Gastroesophageal sphincter (tissue), 4 donors: ENCODE measurements at places on chromosomes 11 and 22. TPM values are rescaled to one million over a fixed set of nuclear protein-coding genes. Genes with fewer than 3 reads are reported as not detected.

GRCh38 chr22:41023299-41023623 is 69.1 kb upstream of the EP300 start:
- no peak for ATAC-seq

DNA sequence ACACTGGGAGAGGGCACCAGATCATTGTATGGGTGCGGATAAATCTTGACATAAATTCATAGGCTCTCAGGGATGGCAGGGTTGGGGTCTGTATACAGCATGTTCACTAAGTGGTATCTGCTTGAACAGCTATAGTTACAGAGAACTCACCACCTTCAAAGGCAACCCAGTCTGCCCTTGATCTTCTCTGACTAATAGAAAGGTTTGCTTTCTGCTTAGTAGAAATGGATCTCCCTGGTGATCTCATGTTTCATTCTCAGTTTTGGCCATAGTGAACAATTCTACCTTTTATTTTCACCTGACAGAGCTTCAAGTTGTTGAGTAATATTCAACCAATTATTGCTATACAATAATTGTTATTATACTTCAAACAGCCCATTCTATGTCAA is 32.4 kb downstream of the CNTF start:
- no peak for ATAC-seq

Gene KRTAP5-2
- total RNA-seq: not detected

DNA sequence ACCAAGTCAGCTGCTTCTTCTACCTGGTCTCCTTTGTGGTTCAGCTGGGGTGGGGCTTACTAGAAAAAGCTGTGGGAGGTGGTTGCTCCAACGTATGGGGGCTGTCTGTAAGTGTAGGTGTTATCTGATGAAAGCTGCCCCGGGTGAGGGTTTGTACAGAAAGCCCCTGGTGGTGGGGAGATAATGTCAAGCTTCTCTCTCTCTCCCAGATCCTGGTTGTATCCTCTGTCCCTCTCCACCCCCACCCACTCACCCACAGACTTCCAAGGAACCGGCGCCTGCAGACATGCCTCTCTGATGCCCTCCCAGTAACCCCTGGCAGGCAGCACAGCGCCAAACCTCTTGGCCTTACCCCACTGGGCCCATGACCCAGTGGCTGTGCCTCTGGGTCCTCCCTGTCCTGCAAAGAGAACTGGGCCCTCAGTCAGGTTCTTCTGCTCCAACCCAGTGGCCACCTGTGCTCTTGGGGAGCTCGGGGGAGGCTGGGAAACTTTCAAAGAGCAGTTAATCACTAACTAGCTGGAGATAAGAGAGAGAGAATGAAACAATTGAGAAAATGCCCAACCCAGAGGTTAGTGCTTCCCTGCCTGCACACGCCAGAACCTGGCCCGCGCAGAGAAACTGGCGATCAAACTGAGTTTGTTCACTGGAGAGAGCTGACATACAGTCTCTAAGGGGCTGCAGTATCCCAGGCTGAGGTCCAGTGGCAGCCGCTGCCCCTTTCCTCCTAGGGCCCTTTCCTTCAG is 20.4 kb upstream of the EHF start:
- no peak for ATAC-seq

- no peak for ATAC-seq
Observed at GRCh38 chr11:133576351-133576750, 44.0 kb upstream of the OPCML start.

Gene TSKU
- total RNA-seq: 53.7 TPM

Gene CSNK2A3
- 1.4 TPM for total RNA-seq

- no peak for ATAC-seq
Observed at GRCh38 chr11:87141980-87142514, 104.3 kb downstream of the TMEM135 start.

DNA sequence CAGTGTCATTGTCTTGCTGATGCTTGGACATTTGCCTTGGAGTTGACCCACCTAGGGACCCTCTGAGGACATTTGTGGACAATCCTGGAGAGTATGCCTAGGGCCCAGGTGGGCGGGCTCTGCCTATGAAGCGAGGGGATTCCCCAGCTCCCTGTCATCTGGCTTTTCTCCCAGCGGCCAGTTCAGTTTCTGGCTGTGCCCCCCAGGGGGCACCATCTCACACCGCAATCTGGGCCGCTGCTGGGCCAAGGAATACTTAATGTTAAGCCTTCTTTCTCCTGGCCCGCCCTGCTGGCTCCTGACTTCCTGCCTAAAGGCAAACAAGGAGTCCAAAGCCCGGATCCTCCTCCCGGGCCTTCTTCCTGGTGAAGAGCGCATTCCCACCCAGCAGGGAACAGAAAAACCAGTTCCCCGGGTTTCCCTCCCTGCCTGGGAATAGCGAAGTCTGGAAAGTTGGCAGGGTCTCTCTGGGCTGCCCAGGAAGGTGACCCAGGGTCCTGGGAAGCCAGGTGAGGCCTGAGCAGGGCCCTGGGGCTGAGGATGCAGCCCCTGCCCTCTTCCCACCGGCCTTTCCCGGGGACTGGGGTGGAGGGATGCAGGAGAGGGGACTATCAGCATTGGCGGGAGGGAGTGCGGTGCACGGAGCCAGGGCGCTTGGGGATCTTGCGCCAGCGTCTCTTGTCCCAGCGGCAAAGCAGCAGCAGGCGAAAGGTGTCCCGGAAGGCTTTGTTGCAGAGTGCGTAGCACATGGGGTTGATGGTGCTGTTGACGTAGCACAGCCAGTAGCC is 11.9 kb downstream of the CHRM1 start:
- peak; percentile 60 for ATAC-seq

DNA sequence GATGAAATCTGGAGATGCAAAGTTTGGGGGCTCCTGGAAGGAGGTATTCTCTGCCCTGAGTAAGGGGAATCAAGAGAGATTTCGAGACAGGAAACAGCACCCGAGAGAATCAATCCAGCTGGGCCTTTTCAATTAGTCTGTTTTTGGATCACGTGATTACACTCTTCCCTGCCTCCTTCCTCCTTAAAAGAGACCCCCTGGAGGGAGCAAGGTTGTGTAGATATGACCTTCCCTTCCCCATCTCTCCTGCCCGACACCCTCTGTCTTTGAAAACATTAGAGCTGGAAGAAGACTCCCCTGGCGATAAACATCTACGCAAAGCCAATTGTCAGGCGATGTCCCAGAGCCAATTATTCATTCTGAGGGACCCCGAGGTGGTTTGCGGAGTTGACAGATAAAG is 407.9 kb downstream of the MIAT start:
- no peak for ATAC-seq

GRCh38 chr22:29224859-29225410 is 19.2 kb downstream of the EMID1 start:
- no peak for ATAC-seq

- no peak for ATAC-seq
Observed at GRCh38 chr11:110199184-110199981, 97.0 kb downstream of the RDX start.

Gene HSPB2
- 0.78 TPM for total RNA-seq

- no peak for ATAC-seq
Observed at GRCh38 chr11:103648054-103648453, 388.4 kb upstream of the DDI1 start.

DNA sequence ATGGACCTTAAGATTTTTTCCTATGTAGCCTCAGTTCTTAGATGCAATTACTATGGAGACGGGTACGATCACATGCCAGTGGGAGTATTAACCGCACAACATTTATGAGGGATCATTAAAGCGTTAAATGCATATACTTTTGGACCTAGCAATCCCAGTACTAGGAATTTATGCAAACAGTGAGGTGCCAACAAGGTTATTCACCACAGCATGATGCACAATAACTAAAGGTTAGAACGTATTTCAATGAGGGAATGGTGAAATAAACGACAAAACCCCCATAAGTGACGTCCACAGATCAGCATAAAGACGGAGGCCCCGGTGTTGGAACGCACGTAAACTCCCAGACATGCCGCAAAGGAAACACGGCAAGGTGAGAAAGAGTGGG is 539 bp downstream of the SIRT3 start:
- peak; percentile 7 for ATAC-seq
